ENCODE measurements at places on chromosomes 3 and 15.

- DNase-seq, result no peak
Observed at GRCh38 chr3:38205472-38205805, 40.1 kb downstream of the OXSR1 start.

DNA sequence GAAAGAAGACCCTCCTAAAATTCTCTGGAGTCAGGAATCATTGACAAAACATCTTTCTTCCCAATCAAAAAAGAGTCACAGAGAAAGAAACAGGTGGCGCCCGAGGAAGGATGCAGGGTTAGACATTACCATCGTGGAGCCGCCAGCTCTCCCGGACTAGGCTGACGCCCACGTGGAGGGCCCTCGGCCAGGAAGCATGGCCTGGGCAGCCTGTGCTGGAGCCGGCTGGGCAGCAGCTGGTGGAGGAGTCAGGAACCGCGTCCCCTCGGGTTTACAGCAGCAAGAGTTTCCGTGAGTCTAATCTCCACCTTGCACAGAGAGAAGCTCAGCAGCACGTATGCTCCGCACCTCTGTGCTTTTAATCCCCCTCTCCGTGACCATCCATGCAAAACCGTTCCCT is 533.7 kb upstream of the ATP11B start:
- DNase-seq, result no peak

DNA sequence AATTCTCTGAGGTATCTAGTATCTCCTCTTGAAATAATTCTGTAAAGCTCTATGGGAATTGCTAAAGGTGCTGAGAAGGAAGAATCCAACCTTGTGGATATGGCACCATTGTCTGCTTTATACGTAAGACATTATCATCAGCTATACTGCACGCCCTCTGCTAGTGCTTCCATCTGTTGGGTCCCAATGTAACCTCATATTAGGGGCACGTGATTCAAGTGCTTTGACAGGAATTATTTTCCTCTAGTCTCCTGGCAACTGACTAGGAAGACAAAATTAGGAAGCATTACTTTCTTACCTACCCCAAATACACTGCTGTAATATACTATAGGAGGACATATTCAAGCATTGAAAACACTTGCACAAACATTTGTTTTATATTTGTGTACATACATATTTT is 24.0 kb downstream of the COPS2 start:
- DNase-seq, result no peak

GRCh38 chr3:127103080-127103479 is 89.9 kb upstream of the PRR23E start:
- no peak for DNase-seq

DNA sequence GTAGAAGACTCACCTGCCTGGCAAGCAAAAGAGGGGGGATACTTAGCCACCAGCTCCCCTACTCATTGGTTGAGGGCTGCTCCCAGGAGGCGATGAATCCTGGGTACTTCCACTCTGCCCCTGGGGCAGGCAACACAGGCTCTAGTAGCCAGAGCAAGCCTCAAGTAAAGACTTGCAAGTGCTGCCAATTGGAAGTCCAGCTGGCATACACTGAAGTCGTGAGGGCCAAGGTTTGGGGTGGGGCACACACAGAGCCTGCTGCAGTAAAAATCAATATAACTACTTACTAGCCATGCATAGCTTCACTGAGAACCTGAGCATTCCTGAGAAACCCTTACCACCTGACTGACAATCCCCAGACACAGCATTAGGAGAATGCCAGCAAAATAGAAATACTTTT is 123.0 kb upstream of the EIF1B start:
- no peak for DNase-seq

- no peak for DNase-seq
Observed at GRCh38 chr3:31606453-31606852, 73.7 kb downstream of the STT3B start.

DNA sequence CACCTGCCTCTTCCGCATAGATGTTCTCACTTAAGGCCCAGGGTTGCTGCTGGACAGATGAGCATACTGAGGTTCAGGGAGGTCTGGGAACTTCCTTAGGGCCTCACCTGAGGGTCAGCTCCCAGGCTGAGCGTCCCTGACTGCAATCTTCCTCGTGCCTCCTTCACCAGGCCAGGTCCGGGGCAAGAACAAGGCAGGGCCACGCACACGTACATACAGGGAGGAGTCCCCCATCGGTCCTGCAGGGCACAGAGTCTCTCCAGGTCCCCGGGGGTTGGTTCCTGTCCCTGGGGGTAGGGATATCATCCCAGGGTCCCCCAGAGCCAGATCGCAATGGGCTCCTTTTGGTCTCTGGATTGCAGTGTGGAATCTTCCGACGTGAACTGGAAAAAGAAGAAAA is 130.1 kb downstream of the LRRK1 start:
- no peak for DNase-seq

GRCh38 chr15:42727750-42728381 is 9.1 kb downstream of the CDAN1 start:
- DNase-seq, result no peak

DNA sequence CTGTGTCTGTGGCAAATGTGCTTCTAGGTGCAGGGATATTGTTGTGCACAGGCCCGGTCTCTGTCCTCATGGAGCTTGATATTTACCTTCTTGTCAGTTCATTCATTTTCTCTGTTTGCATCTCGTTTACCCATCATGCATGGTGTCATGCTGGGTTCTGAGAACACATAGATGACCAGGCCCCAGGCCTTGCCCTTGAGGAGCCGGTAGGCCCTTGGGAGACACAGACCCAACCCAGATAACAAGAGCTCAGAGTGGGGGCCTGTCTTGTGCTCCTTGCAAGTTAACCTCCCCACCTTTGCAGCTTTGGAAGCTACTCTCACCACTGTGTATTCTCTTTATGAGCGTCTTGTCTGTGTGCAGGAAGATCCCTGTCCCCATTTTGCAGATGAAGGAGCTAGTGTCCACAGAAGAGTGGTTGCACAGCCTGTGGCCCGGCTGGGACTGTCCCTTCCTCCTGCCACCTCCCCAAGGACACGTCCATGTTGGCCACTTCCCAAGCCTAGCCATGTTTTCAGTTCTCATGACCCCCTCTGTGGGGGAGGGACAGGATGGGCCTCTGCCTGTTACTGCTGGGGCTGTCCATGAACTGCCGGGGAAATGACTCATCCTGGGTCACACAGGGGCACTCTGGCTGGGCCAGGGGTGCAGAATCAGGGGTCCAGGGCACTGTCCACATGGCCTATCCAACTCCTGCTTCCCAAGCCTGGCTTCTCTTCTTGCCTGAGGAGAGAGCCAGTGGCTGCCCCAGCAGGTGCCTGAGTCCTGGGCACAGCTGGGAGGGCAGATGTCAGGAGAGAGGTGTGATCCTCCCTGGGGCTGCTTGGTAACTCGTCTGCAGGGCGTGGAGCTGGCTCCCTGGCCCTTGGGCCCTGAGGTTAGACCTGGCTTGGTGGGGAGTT is 3.4 kb downstream of the SNX33 start:
- no peak for DNase-seq

DNA sequence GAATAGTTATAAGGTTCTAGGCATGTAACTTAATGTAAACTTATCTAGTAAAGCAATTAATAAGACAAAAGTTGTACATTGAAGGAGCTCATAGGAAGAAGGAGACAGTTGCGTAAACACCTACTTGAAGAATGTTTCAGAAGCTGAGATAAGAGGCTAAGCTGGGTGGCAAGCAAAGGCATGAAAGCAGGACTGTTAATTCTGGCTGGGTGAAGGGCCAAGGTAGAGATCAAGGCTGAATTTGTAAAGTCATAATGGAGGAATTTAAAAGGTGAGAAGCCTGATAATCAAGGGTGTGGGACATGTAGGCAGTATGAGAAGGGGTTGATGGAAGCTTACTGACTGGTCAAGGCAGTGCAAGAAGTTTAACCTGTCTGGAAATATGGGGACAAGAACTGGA is 80.4 kb upstream of the TGFBR2 start:
- no peak for DNase-seq

GRCh38 chr15:84831028-84831427 is 13.9 kb downstream of the ALPK3 start:
- DNase-seq, result no peak

- no peak for DNase-seq
Observed at GRCh38 chr15:49864251-49864650, 243.4 kb downstream of the DTWD1 start.

- peak; percentile 76 for DNase-seq
Observed at GRCh38 chr3:17841190-17841828, 98.9 kb upstream of the TBC1D5 start.

DNA sequence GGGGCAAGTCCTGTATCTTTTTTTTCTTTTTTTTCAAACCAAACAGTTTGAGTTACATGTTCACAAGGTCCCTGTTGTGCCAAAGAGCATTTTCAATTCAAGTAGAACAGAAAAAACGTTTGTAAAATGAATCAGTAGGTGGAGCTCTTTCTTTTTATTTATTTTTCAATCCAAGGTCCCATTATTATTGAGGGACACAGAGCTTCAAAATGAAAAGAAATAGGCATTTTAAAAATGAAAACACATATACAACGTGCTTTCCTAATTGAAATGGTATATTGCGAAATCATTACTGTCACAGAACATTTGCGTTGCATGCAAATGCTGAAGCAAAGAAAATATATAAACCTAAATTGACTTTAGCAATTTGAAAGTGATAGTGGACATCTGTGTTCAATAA is 711.0 kb downstream of the MECOM start:
- no peak for DNase-seq

DNA sequence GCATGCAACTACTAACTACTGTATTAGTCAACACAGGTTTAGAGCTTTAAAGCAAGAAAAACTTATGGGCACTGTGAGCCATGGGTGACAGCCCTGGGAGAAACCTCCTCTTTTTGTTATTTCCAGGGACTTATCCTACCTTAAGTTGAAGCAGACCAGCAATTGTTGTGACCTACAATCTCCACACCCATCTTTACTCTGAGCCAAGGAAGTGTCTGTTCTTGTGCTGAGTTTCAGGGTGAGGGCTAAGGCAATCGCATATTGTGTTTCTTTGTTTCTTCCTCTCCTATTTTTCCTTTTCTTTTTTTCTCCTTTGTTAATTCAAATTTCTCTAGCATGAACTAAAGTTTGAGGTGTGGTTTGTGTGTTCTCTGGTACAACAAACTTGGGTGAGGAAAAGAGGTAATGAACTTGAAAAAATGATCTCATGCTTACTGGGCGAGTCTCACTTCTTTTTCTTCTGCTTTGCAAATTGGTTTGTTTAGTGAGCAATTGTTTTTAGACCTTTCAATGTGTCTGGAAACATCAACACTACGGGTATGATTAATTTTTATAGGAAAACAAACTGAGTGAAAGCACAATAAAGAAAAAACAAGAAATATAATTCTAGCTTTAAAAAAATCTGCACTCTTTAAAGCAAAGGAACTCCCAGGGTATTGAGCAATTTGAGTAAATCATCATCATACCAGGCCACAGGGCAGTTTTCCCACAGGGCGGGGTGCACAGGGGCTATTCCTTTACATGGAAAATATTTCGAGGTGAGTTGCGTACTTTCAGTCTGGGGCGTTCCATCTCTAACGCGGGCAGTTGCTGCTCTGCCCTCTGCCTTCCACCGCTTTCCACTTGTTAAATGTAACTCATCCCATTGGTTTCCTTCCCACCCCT is 2.7 kb downstream of the UPK1B start:
- DNase-seq, result no peak

DNA sequence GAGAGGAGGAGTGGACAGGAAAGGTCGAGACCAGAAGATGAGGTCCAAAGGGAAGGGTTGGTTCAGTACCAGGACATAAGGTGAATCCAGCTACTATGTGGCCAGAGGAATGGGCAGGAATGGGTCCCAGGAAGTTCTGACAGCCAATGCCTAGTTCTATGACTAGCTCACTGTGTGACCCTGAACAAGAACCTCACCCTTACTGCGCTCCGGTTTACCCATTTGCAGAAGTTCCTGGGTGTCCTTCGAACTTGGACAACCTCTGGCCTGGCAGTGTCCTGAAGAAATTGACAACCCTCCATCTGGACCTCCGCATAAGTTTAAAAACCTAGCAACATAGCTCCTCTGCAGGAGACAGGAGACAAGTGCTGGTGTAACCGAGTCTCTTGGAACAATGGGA is 12.2 kb upstream of the PSTPIP1 start:
- DNase-seq, result no peak

DNA sequence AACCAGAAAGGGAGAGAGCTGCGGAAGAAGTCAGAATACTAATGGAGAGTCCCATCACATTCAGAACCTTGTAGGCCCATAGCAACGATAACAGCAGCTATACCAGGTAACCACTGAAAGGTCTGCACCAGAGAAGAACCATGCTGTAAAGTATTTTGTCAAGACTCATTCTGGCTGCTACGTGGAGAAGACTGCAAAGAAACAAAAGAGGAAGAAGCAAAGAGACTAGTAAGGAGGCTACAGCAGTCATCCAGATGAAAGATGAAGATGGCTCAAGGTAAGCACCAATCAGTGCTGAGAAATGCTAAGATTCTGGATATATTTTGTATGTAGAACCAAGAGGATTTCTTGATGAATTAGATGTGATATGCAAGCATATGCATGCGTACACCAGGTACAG is 39.6 kb downstream of the ACAP2 start:
- DNase-seq, result no peak

DNA sequence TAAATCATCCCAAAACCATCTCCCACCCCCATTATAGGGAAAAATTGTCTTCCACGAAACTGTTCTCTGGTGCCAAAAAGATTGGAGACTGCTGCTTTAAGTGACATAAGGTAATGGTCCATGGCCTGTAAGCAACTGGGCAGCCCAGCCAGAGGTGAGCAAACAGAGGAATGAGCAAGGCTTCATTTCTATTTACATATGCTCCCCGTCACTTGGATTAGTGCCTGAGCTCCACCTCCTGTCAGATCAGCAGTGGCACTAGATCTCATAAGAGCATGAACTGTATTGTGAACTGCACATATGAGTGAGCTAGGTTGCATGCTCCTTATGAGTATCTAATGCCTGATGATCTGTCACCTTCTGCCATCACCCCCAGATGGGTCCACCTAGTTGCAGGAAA is 1159.8 kb upstream of the ALCAM start:
- DNase-seq, result no peak

DNA sequence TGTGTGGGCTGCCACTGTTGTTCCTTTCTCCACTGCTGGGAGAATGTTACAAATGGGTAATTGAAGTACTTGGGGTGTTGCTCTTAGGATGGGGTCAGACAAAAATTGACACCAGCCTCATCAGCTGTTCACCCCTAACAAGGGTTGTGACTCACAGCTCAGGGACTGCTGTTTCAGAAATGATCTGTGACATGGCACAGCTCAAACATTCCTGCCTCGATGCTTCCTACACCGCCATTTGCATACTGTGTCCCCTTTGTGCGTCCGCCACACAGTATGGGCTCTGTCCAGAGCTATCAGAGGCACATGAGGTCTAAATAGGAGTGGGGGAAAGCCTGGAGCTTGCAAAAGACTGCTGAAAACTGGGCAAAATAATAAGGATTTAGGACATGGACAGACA is 43.9 kb downstream of the CCNL1 start:
- no peak for DNase-seq

GRCh38 chr3:112623717-112624116 is 17.2 kb downstream of the CCDC80 start:
- no peak for DNase-seq

GRCh38 chr15:78155355-78155939 is 6.3 kb downstream of the IDH3A start:
- DNase-seq, result no peak

- no peak for DNase-seq
Observed at GRCh38 chr3:98213276-98213675, 46.8 kb downstream of the OR5H15 start.

Measured in activated T-cell treated with anti-CD3 and anti-CD28 coated beads, Interleukin-2, amount 50 U/mL, for 1 hour (primary cell).